ENCODE measurements at places on chromosomes 1 and 21.

- no peak for DNase-seq
These were observed 52.7 kb downstream of the AGPAT3 start for GRCh38 chr21:43917515-43918384.

DNA sequence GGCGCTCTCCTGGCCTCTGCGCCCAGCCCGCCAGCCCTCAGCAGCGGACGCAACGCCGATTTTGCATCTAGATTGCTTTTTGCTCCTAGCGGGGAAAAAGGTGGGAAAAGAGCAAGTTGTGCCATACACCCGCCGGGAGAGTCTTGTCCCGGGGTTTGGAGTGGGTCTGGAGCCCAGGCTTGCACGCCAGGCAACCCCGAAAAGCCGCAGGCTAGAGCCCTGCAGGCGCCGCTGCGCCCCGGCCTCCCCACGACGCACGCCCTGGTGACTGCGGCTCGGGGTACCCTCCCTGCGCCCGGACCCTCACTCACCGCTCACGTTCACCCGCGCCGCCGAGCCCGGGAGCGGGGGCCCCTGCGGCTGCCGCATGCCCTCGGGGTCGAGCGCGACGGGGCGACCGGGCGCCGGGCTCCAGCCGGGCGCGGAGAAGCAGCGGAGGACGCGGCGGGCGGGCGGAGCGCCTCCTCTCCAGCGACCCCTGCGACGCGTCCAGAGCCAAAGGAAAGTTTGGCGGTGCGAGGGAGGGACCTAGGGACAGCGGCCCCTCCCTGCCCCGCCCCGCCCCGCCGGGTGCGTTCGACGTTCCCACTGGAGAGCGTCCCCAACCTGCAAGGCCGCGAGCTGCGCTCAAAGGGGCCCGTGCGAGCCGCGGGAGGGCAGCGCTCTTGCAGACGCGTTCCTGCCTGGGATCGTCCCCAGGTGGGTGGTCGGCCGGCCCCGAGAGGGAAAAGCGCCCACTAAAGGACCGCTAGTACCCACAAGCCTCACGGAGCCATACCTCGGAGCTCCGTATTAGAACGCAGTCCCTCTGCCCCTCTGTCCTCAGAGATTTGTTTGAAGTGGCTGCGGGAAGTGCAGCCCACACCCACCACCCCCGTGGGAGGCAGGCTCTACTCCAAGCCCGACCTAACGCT, at the start of gene LPAR3:
LPAR3 (minus strand) TSS at position 502 of the 914 bp plus-strand sequence. CDS start 27,086 bp downstream, outside the sequence.
- no peak for DNase-seq

DNA sequence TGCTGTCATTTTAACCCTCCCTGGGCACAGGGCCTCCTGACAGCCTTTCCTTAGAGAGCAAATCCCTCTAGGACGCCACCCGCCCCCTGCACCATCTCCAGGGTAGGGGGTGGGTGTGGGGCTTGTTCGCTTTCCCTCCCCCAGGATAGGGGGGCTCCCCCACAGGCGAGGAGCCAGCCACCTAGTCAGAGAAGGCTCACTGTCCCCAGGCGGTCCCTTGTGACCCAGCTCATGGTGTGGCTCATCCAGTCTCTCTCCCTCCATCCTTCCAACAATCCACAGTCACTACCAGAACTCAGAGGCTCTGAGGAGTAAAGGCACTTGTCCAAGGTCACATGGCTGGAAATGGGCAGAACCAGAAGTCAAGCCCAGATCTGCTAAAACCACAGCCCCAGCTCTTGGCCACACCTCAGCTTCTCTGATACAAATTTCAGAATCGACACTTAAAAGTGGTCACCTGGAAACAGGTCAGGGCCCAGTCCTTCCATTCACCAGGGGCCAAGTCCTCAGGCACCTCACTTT, 89.8 kb downstream of the MRPL37 start:
- DNase-seq: no peak

DNA sequence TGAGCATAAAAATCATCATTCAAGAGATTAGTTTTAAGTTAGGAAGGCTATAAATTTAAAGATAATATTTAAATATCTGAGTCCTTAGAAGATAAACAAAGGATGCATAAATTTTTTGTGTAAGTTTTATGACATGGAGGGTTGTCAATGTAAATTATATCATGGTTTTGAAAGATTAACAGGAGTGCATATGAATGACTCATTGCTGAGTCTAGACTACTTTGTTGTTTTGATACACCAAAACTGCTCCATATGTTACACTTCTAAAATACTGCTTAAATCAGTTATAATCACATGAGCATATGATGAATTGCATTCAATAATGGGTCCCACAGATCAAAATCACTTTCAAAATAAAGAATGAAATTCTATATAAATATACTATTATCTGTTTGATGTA, 312.5 kb downstream of the KCNT2 start:
- DNase-seq: no peak

DNA sequence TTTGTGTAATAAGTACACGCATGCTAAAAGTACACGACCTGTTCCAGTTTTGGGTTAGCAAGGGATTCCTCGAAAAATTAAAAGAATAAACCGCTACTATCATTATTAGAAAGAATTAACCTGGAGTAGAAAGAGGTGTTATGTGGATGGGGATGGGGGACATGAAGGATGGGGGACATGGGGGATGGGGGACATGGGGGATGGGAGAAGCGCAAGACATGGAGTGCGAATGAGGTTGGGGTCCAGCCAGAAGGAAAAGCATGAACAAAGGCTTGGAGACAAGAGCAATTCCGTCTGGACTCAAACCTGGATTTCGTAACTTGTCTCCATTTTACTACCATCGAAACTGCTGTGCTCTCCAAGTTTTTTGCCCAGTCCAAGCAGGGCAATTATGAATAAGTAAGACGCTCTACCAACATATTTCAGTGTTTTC, 591 bp upstream of the KDM1A start:
- no peak for DNase-seq

All from amygdala (tissue), 56 donors.